ENCODE measurements at places on chromosomes 2 and 18.

DNA sequence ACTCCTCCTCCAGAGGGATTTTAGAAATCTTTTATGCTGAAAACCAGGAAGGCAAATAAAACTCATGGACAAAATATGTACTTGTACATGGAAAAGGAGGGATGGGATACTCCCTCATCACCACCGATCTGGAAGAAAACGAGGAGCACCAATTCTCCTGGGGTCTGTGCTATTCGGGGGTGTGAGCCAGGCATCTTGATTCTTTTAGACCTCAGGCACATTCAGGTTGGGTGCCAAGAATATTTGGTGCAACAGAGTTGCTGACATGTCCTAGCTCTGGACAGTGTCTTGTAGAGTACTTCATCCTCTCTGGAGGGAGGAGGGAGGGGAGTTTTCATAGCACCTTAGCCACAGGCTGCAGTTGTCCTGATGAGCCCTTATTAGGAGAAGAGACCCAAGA lies 163.0 kb downstream of the PRKCE start:
- DNase-seq, result no peak

DNA sequence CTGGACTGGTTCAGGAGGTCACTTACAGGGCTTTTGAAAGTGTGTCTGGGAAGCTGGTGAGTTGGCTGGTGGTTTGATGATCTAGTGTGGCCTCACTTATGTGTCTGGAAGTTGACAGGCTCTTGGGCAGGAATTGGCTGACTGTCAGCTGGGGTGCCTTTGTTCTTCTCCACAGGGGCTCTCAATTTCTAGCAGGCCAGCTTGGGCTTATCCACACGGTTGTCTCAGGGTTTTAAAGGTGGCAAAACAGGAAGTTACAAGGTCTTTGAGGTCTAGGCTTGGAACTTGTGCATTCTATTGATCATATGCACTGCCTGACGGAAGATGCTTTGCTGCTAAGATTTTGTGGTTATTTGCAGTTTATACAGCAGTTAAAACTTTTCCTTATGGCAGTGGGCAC lies 52.0 kb upstream of the CELF4 start:
- DNase-seq, result no peak

GRCh38 chr18:10490401-10491165 lies 35.2 kb upstream of the NAPG start:
- DNase-seq, result no peak

- no peak for DNase-seq
Measured at GRCh38 chr18:13216711-13217465, 1.7 kb upstream of the LDLRAD4 start.

DNA sequence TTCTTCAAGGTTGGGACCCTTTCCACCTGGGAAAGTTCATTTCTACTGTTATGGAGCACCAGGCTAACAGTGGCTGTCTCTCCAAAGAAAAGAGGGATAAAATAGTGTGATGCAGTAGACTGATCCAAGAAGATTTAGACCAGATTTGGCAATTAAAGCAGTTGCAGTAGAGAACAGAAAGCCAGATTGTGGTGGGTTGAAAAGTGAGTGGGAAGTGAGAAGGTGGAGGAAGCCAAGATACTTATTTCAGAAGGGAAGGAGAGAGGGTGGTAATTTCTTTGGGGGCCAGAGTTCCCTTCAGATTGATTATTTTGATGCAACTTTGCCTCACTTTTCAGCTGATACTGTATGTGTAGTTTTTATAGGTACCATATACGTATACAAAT lies 8.0 kb downstream of the MYL12B start:
- no peak for DNase-seq

DNA sequence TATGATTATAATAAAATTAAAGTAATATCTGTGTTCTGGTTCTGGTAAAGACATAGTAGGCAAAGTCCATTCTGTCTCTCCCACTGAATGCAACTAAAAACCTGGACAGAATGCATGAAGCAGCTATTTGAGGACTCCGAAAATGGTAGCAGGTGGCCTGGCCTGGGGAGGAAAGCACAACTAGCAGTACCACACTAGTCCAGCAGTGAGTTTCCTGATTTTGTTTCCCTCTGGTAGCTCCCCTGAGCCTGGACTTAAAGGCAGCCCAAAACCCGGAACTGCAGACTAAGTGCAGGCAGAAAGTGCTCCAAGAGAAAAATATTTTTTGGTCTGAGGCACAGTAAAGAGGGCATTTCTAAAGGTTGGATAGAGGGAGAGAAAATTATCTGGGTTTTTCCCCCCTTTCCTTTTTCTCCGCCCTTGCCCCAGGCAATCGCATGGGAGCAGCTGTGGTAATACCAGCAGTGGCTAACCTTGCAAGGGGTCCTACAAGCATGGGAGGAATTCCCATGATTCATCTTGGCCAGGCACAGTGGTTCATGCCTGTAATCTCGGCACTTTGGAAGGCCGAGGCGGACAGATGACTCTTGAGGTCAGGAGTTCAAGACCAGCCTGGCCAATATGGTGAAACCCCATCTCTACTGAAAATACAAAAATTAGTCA lies 32.3 kb downstream of the ASXL2 start:
- peak; percentile 51 for DNase-seq

Measured in brain microvascular endothelial cell (primary cell).